ENCODE measurements at places on chromosomes 16 and 17.

DNA sequence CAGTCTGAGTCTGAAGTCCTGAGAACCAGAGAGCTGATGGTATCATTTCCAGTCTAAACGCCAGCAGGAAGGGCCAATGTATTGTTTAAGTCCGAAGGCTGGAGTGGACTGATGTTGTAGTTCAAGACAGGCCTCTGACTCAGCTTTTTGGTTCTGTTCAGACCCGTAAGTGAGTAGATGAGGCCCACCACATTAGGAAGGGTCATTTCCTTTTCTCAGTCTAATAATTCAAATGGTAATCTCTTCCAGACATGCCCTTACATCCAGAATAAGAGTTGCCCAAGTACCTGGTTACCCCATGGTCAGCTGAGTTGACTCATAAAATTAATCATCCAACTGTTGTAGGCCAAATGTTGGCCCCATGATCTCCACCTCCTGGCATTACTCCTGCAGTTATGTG, 442.6 kb upstream of the HSBP1 start:
- no peak overlapping the region for H3K27ac ChIP-seq
- no peaks in the 10 kb centered on the region for H3K27me3 ChIP-seq
- no peaks in the 10 kb centered on the region for H3K4me1 ChIP-seq
- no peak for DNase-seq
- H3K36me3 ChIP-seq: no peaks in the 10 kb centered on the region

GRCh38 chr16:89491238-89491869, 993 bp upstream of the ANKRD11 start:
- H3K36me3 ChIP-seq: no peaks in the 10 kb centered on the region
- H3K4me1 ChIP-seq: peaks cover 57% of the 10 kb centered on the region
- DNase-seq: no peak
- peaks cover 24% of the 10 kb centered on the region for H3K27me3 ChIP-seq
- peak overlapping the region; percentile 97 for H3K27ac ChIP-seq

GRCh38 chr16:12655537-12655936, 148.2 kb downstream of the CPPED1 start:
- no peak for DNase-seq
- H3K27ac ChIP-seq: no peak overlapping the region
- H3K27me3 ChIP-seq: no peaks in the 10 kb centered on the region
- H3K36me3 ChIP-seq: peaks cover 4% of the 10 kb centered on the region
- H3K4me1 ChIP-seq: peaks cover 5% of the 10 kb centered on the region

GRCh38 chr16:54359081-54359480, 72.5 kb upstream of the IRX3 start:
- H3K4me1 ChIP-seq: no peaks in the 10 kb centered on the region
- H3K36me3 ChIP-seq: no peaks in the 10 kb centered on the region
- no peak for DNase-seq
- H3K27me3 ChIP-seq: peaks cover 13% of the 10 kb centered on the region

DNA sequence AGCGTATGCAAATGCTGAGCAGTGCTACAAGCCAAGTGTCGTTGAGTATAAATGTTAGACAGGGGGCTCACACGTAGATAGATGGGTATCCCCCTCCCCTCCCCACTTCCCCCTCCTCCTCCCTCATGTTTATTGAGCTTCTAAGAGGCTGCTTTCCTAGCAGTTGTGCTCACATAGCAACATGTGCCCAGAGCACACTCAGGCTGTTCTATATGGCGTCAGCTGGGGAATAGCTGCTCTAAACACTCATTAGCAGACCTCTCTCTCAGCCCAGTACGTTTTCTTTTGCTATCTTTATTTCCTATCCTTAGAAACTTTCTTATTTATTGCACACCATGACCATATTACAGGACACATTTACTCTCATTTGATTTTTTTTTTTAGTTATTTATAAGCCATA, 1.8 kb downstream of the KCNJ2 start:
- no peaks in the 10 kb centered on the region for H3K36me3 ChIP-seq
- H3K4me3 ChIP-seq: no peak overlapping the region
- DNase-seq: no peak
- H3K4me1 ChIP-seq: peaks cover 7% of the 10 kb centered on the region
- H3K27me3 ChIP-seq: peaks cover 9% of the 10 kb centered on the region
- H3K27ac ChIP-seq: no peak overlapping the region

GRCh38 chr17:79948945-79949655, 86.6 kb downstream of the TBC1D16 start:
- no peak overlapping the region for H3K4me3 ChIP-seq
- no peaks in the 10 kb centered on the region for H3K36me3 ChIP-seq
- no peak overlapping the region for H3K27ac ChIP-seq
